Colonic mucosa (tissue), 4 donors: ENCODE measurements at places on chromosomes 2 and 18. TPM values are rescaled to one million over a fixed set of nuclear protein-coding genes. Genes with fewer than 3 reads are reported as not detected.

AGAP1 gene
- 62.9 TPM for total RNA-seq

DNA sequence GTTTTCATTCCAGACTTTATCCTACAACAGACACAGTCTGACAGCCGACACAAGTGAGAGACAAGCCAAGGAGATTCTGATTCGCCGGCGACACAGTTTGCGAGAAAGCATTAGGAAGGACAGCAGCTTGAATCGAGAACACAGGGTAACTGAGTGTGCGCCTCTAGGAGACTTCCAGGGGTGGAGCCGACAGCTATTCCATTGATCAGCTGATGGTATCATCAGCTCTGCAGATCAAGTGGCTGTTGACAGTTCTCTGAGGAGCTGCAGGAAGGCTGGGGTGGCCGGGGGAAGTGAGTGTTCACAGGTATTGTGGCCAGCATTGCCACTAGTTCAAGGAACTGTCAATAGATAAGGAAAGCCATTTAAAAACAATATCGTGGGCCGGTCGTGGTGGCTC, 57.3 kb upstream of the TMEM182 start:
- H3K36me3 ChIP-seq = no peaks in the 10 kb centered on the region
- no peaks in the 10 kb centered on the region for H3K27me3 ChIP-seq
- H3K4me3 ChIP-seq = no peak overlapping the region

- H3K36me3 ChIP-seq = no peaks in the 10 kb centered on the region
- H3K27me3 ChIP-seq = no peaks in the 10 kb centered on the region
- no peak overlapping the region for H3K27ac ChIP-seq
- DNase-seq = no peak
These were observed 95.7 kb downstream of the TEX51 start for GRCh38 chr2:126994340-126994777.

DNA sequence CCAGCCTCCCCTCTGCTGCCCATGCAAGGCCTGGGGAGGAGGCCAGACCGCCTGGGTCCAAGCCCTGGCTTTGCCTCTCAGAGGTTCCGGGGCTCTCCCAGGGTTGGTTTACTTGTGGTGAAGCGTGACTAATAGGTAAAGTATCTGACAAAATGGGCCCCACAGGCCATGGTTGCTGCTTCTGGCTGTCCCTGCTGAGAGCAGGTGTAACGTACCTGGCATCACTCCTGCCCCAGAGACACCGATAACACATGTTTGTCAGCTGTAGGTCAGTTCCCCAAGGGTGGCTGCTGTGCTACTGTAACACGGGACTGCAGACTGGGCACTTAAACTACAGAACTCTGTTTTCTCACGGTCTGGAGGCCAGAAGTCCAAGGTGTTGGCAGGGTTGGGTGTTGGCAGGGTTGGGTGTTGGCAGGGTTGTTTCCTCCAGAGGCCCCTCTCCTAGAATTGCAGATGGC, 34.1 kb downstream of the ODC1 start:
- H3K4me3 ChIP-seq = no peak overlapping the region
- DNase-seq = peak; percentile 79
- H3K27me3 ChIP-seq = no peaks in the 10 kb centered on the region
- no peaks in the 10 kb centered on the region for H3K36me3 ChIP-seq
- H3K4me1 ChIP-seq = peaks cover 15% of the 10 kb centered on the region

- H3K4me1 ChIP-seq = no peaks in the 10 kb centered on the region
- no peak overlapping the region for H3K27ac ChIP-seq
- H3K27me3 ChIP-seq = no peaks in the 10 kb centered on the region
- no peaks in the 10 kb centered on the region for H3K36me3 ChIP-seq
- H3K4me3 ChIP-seq = no peak overlapping the region
These were observed 225.3 kb upstream of the PXDN start for GRCh38 chr2:1969701-1970015.

DNA sequence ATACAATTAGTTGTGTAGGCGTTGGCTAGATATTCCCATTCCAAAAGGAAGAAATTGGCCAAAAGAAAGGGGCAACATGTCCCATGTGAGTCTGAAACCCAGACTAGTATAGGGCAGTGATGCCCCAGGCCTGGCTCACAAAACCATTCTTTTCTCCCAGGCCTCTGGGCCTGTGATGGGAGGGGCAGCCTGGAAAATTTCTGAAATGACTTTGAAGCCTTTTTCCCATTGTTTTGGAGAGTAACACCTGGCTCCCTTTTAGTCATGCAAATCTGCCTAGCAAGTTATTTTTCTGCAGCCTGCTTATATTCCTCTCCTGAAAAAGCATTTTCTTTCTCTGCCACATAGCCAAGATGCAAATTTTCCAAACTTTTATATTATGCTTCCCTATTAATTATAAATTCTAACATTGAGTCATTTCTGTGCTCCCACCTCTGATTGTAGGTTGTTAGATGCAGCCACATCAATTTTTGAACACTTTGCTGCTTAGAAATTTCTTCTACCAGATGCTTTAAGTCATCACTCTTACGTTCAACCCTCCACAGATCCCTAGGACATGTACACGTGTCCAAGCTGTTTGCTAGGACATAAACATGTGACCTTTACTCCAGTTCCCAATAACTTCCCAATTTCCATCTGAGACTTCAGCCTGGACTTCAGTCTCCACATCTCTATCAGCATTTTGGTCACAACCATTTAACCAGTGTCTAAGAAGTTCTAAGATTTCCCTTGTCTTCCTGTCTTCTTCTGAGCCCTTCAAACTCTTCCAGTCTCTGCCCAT, 76.1 kb upstream of the MC4R start:
- no peak overlapping the region for H3K4me3 ChIP-seq
- no peaks in the 10 kb centered on the region for H3K27me3 ChIP-seq
- no peaks in the 10 kb centered on the region for H3K4me1 ChIP-seq
- no peaks in the 10 kb centered on the region for H3K36me3 ChIP-seq

DNA sequence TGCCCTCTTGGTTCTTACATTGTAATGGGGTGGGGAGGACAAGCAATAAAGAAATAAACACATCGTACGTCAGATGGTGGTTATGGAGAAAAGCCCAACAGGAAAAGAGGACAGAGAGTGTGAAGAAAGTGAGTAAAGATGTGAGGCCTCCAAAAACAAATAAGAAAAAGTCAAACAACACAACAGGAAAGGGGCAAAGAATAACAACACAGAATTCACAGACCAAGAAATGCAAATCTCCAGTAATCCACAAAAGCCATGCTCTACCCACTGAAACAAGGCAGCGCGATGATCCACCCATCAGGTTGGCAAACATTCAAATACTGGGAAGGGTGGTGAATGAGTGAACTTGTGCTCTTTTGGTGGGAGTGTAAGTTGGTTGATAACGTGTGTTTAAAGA, 16.7 kb upstream of the DUSP2 start:
- DNase-seq = no peak
- H3K4me1 ChIP-seq = no peaks in the 10 kb centered on the region
- H3K36me3 ChIP-seq = no peaks in the 10 kb centered on the region
- H3K4me3 ChIP-seq = no peak overlapping the region

LANCL1 gene
- total RNA-seq = 24.2 TPM

TMEM169 gene
- 0.21 TPM for total RNA-seq

DNA sequence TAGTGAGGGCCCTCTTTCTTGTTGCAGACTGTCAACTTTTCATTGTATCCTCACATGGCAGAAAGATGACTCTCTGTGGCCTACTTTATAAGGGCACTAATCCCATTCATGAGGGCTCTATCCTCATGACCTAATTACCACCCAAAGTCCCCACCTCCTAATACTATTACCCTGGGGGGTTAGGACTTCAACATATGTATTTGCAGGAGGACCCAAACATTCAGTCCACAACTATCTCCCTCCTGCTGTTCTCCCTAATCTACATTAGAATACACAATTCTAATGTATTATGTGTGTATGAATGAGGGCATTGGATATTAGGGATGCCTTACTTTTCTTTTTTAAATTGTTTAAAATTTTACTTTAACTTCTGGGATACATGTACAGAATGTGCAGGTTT, 246.0 kb upstream of the TANK start:
- H3K27ac ChIP-seq = no peak overlapping the region
- no peaks in the 10 kb centered on the region for H3K4me1 ChIP-seq
- no peaks in the 10 kb centered on the region for H3K36me3 ChIP-seq
- no peak for DNase-seq
- H3K4me3 ChIP-seq = no peak overlapping the region
- no peaks in the 10 kb centered on the region for H3K27me3 ChIP-seq

LRATD1 gene
- 200 TPM for total RNA-seq

GRCh38 chr18:63762518-63762917, 12.7 kb upstream of the SERPINB7 start:
- H3K4me1 ChIP-seq = no peaks in the 10 kb centered on the region
- no peaks in the 10 kb centered on the region for H3K36me3 ChIP-seq

GRCh38 chr2:221767106-221768012, 195.3 kb upstream of the EPHA4 start:
- H3K36me3 ChIP-seq = no peaks in the 10 kb centered on the region
- no peak overlapping the region for H3K4me3 ChIP-seq
- DNase-seq = no peak
- H3K4me1 ChIP-seq = no peaks in the 10 kb centered on the region
- H3K27me3 ChIP-seq = no peaks in the 10 kb centered on the region

DNA sequence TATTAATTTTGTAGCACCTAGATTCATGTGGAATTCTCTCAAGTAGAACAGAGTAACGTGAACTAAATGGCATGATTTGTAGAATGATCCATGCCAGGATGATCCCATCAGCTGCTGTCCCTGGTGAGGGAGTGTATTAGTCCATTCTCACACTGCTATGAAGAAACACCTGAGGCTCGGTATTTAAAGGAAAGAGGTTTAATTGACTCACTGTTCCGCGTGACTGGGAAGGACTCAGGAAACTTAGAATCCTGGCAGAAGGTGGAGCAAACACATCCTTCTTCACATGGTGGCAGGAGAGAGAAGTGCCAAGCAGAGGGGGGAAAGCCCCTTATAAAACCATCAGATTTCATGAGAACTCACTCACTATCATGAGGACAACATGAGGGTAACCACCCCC, 312.6 kb downstream of the PTPRM start:
- H3K27ac ChIP-seq = no peak overlapping the region
- no peak overlapping the region for H3K4me3 ChIP-seq
- no peaks in the 10 kb centered on the region for H3K27me3 ChIP-seq
- no peaks in the 10 kb centered on the region for H3K36me3 ChIP-seq
- DNase-seq = no peak

DNA sequence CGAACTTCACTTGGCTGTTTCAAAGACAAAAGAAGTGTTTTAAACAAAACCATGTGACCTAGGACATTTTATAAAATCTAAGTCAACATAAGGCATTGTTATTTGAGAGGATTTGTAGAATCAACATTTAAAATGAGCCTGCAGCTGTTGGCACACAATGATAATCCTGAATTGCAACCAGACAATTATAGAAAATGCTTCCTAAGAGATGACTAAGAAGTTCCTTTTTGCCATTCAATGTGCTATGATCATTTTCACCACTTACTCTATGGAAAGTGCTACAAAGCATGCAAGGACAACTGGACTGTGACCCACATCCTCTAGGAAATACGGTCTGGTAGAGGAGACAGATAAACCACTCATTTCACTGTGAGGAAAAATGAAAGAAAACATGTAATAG, 246.4 kb downstream of the CDH20 start:
- no peak for DNase-seq
- H3K27me3 ChIP-seq = no peaks in the 10 kb centered on the region
- H3K27ac ChIP-seq = no peak overlapping the region

GRCh38 chr2:111037128-111037527, 83.6 kb upstream of the BCL2L11 start:
- no peak overlapping the region for H3K27ac ChIP-seq
- DNase-seq = no peak
- H3K27me3 ChIP-seq = no peaks in the 10 kb centered on the region
- H3K4me3 ChIP-seq = no peak overlapping the region

DNA sequence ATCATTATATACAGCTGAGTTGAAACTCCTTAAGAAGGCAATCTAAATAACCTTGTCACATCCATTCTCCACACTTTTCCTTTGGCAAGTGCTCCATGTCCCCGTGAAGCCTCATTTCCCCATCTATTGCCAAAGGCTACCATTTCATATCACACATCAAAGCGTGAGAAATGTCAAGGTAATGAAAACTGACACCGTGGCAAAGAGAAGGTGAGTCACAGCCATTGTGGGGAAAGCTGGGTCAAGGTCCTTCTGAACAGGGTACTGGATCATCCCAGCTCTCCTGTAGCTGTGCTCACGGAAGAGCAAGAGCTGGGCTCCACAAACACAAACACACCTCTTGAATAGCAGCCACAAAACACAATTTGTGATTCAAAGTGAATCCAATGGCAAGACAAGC, 58.2 kb upstream of the REG3G start:
- H3K27ac ChIP-seq = no peak overlapping the region
- DNase-seq = no peak
- H3K4me3 ChIP-seq = no peak overlapping the region
- no peaks in the 10 kb centered on the region for H3K27me3 ChIP-seq
- no peaks in the 10 kb centered on the region for H3K36me3 ChIP-seq

KIAA2012 gene
- total RNA-seq = not detected

DNA sequence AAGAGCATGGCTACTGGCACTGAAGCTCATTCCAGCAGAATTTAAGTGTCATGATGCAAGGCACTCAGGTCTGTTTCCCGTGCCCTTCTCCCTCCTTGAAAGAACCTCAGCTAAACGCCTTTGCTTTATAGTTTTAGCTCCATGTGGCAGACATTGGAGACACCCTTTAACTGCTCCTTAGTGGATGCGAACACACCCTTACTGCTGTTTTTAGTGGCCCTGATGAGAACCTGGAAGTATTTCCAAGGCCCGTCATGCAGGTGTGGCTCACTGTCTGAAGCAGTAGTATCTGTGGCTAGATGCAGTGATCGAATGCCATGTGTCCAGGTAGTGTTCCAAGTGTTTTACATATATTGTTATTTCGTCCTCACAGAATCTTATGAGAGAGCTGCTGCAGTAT, 28.3 kb downstream of the KIF5C start:
- no peak for DNase-seq
- H3K27ac ChIP-seq = no peak overlapping the region
- H3K27me3 ChIP-seq = no peaks in the 10 kb centered on the region
- no peak overlapping the region for H3K4me3 ChIP-seq
- no peaks in the 10 kb centered on the region for H3K4me1 ChIP-seq

- no peak for DNase-seq
- no peaks in the 10 kb centered on the region for H3K36me3 ChIP-seq
- H3K4me1 ChIP-seq = no peaks in the 10 kb centered on the region
- no peak overlapping the region for H3K27ac ChIP-seq
- H3K27me3 ChIP-seq = no peaks in the 10 kb centered on the region
These were observed 8.3 kb downstream of the EHBP1 start for GRCh38 chr2:62713837-62714236.

GRCh38 chr2:37916512-37917082, 8.5 kb upstream of the RMDN2 start:
- H3K4me3 ChIP-seq = no peak overlapping the region
- no peak overlapping the region for H3K27ac ChIP-seq
- peaks cover 11% of the 10 kb centered on the region for H3K4me1 ChIP-seq
- no peak for DNase-seq
- no peaks in the 10 kb centered on the region for H3K27me3 ChIP-seq

DNA sequence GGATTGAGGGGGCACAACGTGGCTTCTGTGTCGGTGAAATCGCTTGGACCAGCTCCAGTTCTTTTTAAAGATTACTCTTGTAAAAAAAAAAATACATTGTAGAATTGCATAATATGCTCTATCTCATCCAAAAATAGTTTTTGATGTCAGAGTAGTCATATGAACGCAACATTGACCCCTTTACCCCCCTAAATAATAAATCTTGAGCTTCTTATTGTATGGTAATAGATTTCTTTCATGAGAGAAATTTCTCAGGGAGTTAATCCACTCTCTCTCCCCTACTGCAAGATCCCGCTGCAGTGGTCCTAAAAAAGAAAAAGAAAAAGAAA, 50.2 kb upstream of the PAIP2B start:
- no peak for DNase-seq
- H3K4me3 ChIP-seq = peak overlapping the region; percentile 64
- H3K27ac ChIP-seq = no peak overlapping the region
- H3K27me3 ChIP-seq = no peaks in the 10 kb centered on the region

TUBA3E gene
- total RNA-seq = not detected

- H3K27me3 ChIP-seq = no peaks in the 10 kb centered on the region
- no peak for DNase-seq
- no peaks in the 10 kb centered on the region for H3K4me1 ChIP-seq
- no peaks in the 10 kb centered on the region for H3K36me3 ChIP-seq
These were observed 410.9 kb upstream of the CYRIA start for GRCh38 chr2:17076533-17076932.
